ENCODE measurements at places on chromosomes 3 and 15. TPM values are rescaled to one million over a fixed set of nuclear protein-coding genes. Genes with fewer than 3 reads are reported as not detected.

GRCh38 chr3:18111796-18112232 is 313.3 kb downstream of the SATB1 start:
- no peak for DNase-seq

DNA sequence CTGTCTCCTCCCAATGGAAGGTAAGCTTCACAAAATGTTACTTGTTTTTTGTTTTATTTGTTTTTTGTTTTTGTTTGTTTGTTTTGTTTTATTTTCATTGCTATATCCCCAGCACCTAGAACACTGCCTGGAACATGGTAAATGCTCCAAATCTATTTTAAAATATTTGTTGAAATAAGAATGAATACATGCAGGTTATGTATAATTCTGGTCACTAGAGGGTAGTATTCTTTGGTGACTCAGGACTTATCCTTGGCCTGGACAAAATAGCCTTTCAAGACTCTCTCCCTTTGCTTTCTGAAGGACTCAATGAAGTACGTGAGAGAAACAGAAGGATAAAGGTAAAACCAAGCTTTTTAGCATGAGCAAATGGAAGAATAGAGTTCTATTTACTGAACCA is 46.9 kb upstream of the PPP2R3A start:
- peak; percentile 63 for DNase-seq

DNA sequence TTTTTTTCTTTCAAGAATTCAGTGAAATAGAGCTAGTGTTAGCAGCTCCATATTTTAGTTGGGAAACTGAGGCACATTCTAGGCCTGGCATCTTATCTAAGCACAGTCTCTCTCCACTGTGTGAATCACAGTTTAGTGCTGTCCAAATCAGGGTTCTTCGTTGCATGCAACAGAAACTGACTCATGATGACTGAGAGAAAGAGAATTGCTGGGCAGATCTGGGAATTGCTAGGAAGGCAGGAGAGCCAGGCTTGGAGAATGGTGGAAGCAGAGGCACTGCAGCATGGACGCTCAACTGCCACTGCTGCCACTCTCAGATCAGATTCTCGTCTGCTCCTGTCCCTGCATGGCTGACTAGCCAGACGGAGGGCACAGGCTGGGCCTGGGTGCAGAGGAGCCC is 40.7 kb upstream of the CHST2 start:
- DNase-seq = no peak

DNA sequence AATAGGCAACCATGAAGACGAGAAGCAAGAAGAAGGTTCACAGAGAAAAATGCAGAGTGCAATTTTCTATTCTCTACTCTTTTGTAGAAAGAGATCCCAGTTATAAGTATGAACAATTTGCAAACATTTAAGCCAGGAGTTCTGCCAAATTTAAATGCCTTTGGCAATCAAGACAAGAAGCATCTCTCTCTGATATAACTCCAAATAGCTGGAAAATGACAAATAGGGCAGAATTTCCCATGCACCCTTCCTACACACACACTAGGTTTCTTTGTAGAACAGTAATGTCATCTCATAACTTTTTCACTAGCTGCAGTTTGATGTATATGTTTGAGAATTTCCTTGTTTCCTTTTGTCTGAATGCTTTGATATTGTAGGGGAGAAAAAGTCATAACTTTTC is 333.5 kb upstream of the AZI2 start:
- no peak for DNase-seq

GRCh38 chr15:91620229-91620628 is 233.3 kb upstream of the SLCO3A1 start:
- DNase-seq = no peak

DNA sequence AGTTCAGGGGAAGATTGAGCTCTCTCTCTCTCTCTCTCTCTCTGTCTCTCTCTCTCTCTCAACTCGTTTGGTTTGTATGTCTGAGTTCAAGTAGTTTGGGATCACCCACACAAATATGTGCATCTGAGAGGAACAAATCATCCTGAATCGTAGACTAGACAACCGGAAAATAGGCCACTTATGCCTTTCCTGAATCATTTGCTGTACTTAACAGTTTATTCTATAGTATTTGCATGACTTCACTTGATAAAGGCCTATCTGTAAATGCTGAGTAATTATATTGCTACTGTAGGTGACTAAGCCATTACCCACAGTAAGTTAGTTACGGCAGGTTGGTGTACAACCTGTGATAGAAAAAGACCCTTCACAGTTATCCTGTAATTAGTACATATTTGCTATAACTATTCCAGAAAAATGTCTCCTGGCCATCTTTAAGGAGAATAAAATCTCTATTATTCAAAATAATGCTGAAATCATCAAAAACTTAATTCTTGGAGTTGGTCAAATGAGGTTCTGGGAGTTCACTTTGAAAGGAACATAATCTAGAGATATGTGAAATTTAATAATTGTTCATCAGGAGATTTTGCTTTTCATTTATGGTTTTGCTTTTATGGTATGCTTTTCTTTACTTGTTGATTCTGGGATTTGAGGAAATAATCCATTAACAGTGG is 31.1 kb downstream of the OXSM start:
- no peak for DNase-seq

- DNase-seq = peak; percentile 38
Observed at GRCh38 chr3:169354774-169355501, 308.6 kb downstream of the MECOM start.

- no peak for DNase-seq
Observed at GRCh38 chr3:49135499-49135898, 2.6 kb upstream of the LAMB2 start.

- DNase-seq = no peak
Observed at GRCh38 chr3:29267226-29267625, 13.6 kb upstream of the RBMS3 start.

- no peak for DNase-seq
Observed at GRCh38 chr15:38882221-38882620, 317.6 kb upstream of the RASGRP1 start.

- no peak for DNase-seq
Observed at GRCh38 chr3:177934001-177934891, 602.0 kb upstream of the KCNMB2 start.

GRCh38 chr3:49026536-49026935 is 2.7 kb downstream of the IMPDH2 start:
- no peak for DNase-seq

DNA sequence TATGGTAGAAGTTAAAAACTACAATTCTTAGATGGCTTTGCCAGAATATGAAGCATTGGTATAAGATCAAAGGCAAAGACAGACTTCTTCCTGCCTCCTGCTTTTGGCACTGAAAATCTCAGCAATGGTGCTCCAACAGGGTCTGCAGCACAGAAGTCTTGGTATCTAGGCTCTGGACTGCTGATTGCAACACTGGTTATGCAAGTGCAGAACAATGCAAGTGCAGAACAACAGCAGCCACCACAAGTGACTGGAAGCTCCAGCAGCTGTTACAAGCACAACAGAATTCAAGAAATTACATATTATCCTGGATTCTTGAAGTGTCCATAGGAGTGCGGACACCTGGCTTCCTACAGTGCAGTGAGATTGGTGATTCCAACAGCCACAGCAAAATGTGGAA is 33.7 kb downstream of the ZBTB20 start:
- no peak for DNase-seq

DNA sequence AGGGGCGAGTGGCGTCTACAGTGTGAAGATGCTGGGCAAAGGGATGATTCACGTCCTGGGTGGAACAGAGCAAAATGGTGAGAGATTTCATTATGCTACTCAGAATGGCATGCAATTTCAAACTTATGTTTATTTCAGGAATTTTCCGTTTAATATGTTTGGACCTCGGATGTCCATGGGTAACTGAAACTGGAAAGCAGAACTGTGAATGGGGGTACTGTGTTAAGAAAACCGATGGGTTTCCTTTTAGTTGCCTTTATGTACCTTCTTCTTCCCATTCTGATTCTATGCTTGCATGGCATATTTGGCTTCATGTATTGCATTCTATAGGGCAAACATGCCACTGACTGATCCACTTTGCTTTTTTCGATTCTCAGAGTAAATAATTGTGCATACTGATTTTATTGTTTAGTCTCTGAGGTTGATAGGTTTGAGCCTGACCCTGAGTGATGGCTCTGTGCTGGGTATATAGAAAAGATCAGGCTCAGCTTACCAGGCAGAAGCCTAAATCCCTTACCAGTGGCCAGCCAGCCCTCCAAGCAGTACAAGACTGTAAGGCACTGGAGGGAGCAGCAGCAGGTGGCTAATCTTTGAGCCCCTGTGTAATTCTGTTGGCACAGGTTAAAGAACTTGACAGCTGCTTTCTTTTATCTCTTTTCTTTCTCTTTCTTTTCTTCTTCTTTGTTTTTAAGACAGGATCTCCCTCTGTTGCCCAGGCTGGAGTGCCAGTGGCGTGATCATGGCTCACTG is 4.5 kb downstream of the QTRT2 start:
- no peak for DNase-seq

- no peak for DNase-seq
Observed at GRCh38 chr15:60971732-60972131, 257.4 kb downstream of the RORA start.

DNA sequence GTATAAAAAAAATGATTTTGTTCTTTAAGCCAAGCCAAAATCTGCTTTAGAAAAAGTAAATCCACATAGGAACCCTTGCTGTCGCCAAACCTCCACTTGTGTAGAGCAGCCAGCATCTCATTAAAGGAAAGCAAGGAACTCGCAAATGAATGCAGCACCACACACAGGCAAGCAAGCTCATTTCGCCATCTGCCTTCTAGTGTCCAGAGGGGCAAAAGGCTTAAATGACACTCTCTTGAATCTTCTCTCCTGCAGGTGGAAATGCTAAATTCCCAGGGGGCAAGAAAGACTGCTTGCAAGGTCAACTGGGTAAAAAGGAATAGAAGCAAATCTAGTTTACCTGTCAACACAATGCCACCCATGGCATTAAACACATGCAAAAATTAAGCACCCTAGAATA is 2.4 kb downstream of the MB21D2 start:
- peak; percentile 20 for DNase-seq

- no peak for DNase-seq
Observed at GRCh38 chr3:151387432-151387831, 2.9 kb upstream of the P2RY12 start.

DNA sequence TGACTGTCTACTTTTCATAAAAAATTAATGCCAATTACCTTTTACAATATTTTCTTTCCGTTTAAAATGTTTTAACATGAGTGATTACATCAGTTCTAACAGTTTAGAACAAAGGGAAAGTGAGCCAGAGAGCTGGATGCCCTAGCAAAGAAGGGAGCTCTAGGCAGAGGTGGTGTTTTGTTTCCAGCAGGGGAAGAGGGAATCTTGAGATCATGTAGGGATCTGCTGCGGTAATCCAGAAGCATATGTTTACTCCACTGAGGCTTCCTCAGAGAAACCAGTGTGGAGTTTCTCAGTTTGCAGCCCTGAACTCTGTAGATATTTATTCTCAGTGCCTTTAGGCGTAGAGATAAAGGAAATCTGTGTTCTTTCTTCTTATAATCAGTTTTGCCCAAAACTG is 399.3 kb downstream of the NLGN1 start:
- DNase-seq = no peak

GRCh38 chr3:25520926-25521559 is 93.0 kb downstream of the RARB start:
- DNase-seq = no peak

DNA sequence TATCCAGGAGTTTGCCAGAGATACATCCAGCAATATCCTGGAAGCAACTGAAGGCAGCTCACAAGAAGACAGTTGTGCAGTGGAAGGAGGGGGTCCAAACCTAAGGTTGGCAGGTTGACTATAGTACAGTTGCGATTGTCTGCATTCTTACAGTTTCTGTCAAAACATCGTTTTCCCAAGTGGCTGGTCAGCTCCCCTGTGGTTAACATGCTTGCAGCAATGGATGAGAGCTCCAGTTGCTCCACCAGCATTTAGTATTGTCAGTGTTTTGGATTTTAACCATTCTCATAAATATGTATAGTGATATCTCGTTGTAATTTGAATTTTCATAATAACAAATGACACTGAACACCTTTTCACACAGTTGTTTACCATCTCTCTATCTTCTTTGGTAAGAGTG is 31.5 kb downstream of the KLF13 start:
- no peak for DNase-seq

DNA sequence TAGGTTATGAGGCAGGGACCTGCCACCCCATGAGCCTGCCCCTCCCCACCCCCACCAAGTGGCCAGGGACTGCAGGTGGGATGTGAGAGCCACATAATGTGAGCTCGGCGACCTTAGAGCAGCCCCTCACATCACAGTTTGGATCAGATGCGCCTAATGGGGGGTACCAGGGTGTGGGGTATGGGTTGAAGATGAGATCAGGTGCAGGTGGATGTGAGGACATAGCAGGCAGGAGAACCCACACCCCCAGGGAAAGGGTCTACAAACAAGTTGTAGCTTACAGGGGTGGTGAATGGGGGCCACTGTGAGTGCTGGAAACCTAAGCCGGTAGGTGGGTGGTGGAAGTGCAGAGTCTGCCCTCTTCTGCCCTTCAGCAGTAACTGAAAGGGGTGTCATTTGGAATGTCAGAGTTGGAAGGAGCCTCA is 94.0 kb downstream of the CORO2B start:
- peak; percentile 44 for DNase-seq

DNA sequence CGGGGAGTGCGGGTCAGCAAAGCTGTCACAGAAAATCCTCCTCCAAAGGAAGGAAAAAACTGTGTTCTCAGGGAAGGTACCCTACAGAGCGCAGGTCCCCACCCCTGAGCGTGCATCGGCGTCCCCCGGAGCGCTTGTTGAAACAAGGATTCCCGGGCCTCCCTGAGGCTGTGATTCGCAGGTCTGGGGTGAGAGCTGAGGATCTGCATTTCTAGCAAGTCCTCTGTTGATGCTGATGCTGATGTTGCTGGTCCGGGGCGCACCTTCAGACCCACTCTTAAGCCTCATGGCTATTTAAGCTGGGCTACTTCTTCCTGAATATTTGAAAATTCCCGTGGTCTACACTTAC is 226.2 kb upstream of the IGF1R start:
- no peak for DNase-seq

The ACOX2 gene
- total RNA-seq = 1.5 TPM

The OSTN gene
- total RNA-seq = not detected

The TMEM207 gene
- total RNA-seq = not detected

The MGA gene
- 59.7 TPM for total RNA-seq

The PLXNA1 gene
- 25.7 TPM for total RNA-seq

The SLC15A2 gene
- 0.33 TPM for total RNA-seq

The STRIT1 gene
- not detected for total RNA-seq

The LRTM1 gene
- total RNA-seq = not detected

The MORC1 gene
- total RNA-seq = not detected

The EIF2A gene
- total RNA-seq = 272 TPM

The SNX22 gene
- 0.23 TPM for total RNA-seq

The USP4 gene
- 29.7 TPM for total RNA-seq

The DAZL gene
- total RNA-seq = not detected

The MB21D2 gene
- 3.9 TPM for total RNA-seq

The TTLL13 gene
- 0.09 TPM for total RNA-seq

The CYP1A1 gene
- 89.4 TPM for total RNA-seq
